ENCODE measurements at places on chromosomes 2 and 18.

DNA sequence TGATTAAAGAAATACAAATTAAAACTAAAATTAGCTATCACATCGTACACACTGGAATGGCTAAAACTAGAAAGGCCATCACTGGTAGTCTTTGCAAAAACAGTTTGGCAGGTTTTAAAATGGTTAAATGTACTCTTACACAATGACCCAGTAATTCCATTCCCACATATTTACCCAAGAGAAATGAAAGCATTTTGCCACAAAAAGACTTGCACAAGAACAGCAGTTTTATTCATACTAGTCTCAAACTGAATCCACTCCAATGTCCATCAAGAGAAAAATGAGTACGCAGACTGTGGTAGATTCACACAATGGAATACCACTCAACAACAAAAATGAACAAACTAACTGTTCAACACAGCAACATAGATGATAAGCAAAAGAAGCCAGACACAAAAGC, 29.1 kb downstream of the SP140L start:
- no peak for DNase-seq

DNA sequence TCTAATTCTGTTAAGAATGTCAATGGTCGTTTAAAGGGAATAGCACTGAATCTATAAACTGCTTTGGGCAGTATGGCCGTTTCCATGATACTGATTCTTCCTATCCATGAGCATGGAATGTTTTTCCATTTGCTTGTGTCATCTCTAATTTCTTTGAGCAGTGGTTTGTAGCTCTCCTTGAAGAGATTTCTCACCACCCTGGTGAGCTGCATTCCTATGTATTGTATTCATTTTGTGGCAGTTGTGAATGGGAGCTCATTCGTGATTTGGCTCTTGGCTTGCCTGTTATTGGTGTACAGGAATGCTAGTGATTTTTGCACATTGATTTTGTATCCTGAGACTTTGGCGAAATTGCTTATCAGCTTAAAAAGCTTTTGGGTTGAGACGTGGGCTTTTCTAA, 38.3 kb upstream of the WDR75 start:
- no peak for DNase-seq

DNA sequence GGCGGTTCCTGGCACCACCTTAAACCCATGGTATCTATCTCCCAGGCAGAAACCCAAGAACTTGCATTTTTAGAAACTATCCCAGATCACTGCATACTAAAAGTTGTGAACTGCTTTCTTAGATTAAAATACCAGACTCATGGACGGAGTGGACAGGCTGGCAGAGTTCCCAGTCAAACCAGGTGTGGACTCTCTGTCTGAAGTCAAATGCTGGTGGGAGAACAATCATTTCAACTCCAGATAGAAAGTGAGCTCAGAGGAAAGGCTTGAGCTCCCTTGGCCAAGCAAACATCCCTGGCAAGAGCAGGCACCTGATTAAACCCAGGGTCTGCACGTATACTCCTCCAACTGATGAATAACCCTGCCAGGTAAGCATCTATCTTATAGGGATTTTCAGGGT, 19.5 kb downstream of the NXPH2 start:
- DNase-seq, result no peak

- DNase-seq, result no peak
Observed at GRCh38 chr2:43190311-43191052, 35.9 kb downstream of the ZFP36L2 start.

GRCh38 chr18:8893628-8894231, 188.4 kb downstream of the MTCL1 start:
- DNase-seq, result no peak

DNA sequence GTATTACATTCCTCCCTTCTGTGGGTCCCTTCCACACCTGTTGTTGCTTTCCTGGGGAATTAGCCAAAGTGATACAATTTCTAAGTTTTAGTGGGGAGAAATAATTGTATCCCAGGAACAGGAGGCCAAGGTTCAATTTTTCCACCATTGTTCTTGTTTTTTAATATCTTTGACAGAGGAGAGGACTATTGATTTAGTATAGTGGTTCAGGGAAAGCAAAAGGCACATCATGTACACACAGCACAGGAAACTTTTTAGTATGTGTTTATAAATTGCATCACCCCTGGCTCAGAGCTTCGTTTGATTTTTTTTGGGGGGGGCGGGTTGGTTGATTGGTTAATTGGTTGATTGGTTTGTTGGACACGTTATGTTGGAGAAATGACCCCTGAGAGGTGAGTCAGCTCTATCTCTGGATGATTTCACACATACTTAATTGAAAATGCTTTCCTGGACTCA, 431.6 kb downstream of the PID1 start:
- no peak for DNase-seq
